ENCODE measurements at places on chromosomes 11 and 22.

GRCh38 chr11:133908827-133909226, 47.9 kb downstream of the IGSF9B start:
- DNase-seq = no peak

GRCh38 chr11:10623797-10624761, 55.6 kb upstream of the LYVE1 start:
- DNase-seq = no peak

DNA sequence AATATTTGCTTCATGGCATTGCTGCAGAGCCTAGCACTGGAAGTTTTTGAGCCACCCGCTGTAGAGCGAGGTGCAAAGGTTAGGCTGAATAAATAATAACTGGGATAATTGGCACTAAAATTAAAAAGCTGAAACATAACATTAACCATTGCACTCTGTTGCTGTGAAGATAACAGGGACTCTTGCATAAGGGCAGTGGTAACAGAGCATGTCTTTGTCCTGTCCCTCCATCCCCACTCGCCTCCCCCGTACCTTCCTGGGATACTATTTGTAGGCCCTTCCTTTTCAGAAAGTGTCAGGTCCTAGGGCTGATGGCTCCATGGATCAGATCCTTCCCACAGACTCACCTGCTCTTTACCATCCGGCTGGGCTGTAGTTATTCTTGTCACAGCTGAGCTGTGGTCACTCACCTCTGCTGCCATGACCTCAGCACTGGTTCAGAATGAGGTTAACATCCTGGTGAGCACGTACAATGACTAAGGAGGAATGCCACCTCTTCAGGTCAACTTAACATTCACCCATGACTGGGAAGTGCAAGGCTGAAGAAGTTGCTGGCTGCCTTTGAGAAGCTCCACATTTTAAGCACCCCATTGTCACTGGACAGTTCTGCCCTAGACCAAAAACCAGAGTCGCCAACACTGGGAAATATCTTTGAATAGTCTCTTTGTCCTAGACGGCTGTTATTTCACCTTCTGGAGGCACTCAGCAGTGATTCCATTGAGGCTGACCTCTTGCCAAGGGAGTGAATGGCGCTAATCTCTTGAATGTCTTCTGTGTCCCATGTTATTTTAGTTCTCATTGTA, 103.2 kb upstream of the KIRREL3 start:
- no peak for DNase-seq

- no peak for DNase-seq
These were observed 253.5 kb upstream of the TENM4 start for GRCh38 chr11:79694368-79694767.

- no peak for DNase-seq
These were observed 47.5 kb upstream of the PICALM start for GRCh38 chr11:86116386-86116726.

GRCh38 chr11:5631417-5631816, 6.6 kb downstream of the TRIM34 start:
- DNase-seq = no peak

- peak; percentile 89 for DNase-seq
These were observed 276.9 kb downstream of the FAM76B start for GRCh38 chr11:95512682-95513081.

DNA sequence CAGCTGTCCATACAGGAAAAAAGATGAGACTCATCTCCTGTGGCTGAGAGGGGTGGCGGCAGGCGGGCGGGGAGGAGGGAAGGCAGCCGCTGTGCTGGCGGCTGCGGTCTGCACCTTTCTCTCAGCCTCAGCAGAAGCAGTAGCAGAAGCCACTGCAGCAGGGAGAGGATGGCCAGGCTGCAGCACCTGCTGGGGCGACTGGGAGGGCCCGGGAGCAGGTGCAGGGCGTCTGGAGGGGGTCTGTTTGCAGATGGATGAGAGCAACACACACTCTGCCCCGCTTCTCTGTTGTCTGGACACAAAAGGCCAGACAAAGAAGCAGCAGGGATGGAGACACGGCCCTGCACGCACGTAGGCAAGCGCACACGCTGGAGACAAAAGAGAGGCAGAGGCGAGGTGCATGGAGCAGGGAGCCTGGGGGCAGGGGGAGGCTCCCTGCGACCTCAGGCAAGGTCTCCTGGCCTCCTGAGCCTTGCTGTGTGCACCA, 9.3 kb upstream of the MIAT start:
- DNase-seq = no peak

DNA sequence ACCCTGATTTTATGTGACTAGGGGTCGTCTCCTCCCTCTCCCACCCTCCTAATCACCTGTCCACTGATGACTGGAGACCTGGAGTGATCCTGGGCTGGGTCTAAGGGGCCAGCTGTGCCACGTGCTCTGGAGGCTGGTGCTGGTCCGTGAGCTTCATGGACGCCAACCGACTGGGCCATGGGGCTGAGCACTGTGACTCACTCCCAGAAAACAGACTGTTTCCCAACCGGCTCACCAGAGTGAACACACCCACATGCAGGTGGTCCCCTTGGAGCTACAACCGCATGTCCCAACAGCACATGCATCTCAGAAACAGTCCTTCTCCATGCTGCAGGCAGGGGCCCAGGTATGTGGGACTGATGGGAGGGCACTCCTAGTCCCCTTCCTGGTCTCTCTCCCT, 14.0 kb upstream of the LMO1 start:
- DNase-seq = no peak

- no peak for DNase-seq
These were observed 154.7 kb upstream of the GUCY1A2 start for GRCh38 chr11:107172996-107173395.

DNA sequence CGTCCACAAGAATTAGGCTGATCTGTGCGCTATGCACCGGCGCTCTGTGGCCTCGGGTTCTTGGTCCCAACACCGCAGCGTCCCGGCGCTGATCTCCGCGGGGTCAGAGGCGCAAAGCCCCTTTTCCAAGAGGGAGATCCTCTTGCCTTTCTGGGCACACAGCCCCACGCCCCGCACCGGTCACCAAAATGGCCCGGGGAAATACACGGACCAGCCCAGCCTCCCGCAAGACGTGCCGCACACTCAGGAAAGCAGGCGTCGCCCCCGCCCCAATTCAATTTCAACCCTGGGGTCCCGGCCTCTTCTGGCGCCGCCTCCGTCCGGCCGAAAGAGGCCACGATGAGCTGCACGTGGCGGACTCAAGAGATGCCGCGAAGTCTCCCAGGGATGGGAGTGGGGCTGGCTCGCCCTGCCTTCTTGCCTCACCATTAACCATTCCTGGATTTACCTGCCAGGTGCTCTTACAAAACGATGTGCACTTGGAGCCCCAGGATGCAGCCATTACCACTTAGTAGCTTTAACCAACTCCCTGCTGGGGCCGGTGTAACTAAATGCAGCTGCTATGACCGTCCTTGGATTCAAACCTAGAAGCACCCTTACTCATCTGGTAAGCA, 10.5 kb downstream of the PIWIL3 start:
- DNase-seq = no peak

GRCh38 chr11:128695539-128696221, 1.8 kb downstream of the FLI1 start:
- DNase-seq = no peak

DNA sequence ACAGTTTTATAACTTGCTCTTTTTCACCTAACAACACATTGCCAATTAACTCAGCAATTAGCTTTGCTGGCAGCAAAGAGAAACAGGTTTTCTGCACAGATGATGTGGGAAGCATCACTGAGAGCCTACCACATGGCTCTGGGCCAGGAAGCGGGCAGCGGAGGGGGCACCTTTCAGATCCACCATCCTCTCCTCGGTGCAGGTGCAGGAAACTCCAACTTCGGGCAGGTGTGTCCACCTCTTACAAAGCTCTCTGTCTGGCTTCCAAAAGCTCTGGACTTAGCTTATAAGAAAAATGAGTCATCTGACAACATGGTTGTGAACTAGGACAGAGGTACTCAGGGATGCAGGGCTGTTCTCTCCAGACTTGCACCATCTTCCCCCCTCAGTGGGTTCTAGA, 77.0 kb downstream of the RPS6KA4 start:
- no peak for DNase-seq

DNA sequence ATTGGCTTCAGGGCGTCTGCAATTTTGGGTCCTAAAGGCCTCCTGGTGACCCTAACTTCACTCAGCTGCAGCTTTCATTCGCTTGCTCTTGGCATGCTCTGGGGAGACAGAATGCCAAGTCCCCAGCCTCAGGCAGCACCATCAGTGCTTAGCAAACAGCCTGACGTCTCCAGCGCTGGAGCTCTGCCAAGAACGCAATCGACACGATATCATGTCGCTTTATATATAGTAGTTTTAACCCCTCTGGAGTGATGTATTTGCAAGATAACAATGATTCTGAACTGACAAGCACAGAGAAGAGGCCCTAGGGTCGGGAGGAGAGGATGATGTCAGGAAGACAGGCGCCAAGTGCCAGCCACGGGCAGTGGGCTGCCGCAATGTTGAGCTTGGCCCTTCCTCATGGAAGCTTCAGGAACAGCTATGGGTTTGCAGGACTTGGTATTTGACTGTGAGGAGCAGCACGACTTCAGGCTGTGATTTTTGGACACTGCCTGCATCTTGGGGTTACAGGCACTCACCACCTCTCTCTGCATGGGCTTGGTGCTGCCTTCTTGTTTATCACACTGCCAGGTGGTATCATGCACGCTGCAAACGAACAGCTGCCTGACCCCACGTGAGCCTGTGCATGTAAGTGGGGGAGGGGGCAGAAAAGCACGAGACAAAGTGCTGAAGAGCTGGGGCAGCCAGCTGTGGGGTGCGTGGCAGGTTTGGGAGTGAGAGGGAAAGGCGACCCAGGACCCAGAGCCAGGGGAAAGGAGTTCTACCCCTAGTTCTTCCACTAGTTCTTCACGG, 26.1 kb downstream of the B3GAT1 start:
- no peak for DNase-seq

GRCh38 chr11:122937983-122938382, 43.7 kb downstream of the BSX start:
- no peak for DNase-seq

DNA sequence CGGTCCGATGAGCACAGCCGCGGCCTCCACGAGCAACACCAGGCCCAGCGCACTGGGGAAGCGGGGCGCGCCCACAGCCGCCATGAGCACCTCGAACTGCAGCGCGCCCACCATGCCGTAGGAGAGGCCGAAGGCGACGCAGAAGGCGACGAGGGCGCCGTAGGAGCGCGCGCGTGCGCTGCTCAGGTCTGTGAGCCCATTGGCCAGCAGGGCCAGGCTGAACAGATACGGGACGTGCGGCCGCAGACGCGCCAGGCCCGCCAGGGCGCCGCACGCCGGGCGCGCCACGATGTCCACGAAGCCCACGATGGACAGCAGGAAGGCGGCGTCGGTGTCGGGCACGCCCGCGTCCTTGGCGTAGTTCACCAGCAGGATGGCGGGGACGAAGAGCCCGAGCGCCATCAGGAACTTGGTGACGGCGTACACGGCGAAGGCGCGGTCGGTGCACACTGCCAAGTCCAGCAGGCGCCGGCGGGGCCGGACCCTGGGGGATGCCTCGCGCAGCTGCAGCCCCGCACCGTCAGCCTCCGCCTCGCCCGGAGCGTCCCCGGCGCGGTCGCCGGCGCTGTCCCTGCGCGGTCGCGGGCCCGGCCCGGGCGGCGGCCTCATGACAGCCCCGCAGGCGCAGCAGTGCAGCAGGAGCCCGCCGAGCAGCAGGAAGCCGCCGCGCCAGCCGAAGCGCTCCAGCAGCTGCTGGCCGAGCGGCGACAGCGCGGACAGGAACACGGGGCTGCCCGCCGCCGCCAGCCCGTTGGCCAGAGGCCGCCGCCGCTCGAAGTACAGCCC, 2.9 kb downstream of the SLC16A8 start:
- no peak for DNase-seq

Data from NCI-H446 treated with DMSO at 0.1 percent for 48 hours (cell line).